ENCODE measurements at places on chromosomes 6 and 20.

GRCh38 chr20:21027569-21027968 is 78.6 kb downstream of the LINC00237 start:
- DNase-seq, result no peak

DNA sequence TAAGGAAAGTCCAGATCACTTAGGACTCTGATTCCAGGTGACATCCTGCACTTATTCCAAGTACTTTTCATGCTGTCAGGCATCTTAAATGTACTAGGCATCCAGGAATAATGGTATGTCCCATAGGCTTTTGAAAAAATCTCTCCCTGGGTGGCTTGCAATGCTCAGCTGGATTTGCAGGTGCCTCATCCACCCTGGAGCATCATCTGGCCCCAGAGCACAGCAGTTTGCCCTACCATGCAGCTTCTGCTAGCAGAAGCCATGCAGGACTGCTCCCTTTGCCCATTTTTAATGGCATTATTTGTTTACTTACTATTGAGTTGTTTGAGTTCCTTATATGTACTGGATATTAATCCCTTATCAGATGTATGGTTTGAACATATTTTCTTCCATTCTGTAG is 45.2 kb downstream of the DZANK1 start:
- DNase-seq, result no peak

DNA sequence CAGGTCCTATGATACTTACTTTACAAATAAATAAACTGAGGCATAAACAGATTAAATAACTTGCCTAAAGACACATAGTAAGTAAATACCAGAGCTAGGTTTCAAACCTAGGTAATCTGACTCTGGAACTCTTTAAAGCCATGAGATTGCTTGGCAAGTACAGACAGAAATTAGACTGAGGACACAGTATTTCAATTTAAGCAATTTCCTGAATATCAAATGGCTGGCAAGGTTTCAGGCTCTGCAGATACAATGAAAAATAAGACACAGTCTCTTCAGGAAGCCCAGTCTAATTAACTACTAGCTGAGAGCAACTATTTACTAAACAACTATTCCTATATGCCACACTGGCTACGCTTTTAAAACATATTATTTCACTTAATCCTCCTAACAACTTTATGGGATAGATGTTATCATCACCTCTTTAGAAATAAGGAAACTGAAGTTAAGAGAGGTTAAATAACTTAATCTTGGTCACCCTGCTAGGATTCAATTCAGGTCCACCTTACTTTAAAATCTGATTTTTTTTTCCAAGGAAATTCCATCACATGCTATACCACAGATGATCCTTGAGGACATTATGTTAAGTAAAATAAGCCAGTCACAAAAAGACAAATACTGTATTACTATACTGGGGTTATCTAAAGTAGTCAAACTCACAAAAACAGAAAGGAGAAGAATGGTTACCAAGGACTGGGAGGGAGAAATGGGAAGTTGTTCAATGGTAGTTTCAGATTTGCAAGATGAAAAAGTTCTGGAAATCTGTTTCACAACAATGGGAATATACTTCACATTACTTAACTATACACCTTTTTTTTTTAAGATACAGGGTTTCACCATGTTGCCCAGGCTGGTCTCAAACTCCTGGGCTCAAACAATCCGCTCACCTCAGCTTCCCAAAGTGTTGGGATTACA is 4.1 kb downstream of the TRPC4AP start:
- no peak for DNase-seq

- no peak for DNase-seq
These were observed 45.4 kb downstream of the PANK2 start for GRCh38 chr20:3934624-3935023.

- no peak for DNase-seq
These were observed 170.2 kb downstream of the CDKAL1 start for GRCh38 chr6:20704325-20705025.

DNA sequence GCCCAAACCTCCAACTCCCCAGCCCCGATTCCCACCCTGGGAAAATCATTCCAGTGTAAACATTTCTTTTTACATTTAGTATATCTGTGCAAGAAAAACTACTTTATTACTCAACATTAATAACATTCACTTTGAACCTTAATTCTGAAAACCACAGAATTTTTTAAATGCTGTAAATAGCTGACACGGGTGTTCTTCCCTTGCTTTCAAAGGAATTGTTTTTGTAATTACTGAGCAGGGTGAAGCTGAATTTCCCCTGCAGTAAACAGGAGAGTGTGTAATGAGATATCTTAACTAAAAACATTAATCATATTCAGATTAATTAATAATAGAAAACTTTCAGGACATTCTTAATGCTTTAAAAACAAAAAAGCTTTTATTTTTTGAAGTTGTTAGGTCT is 99.3 kb upstream of the CITED2 start:
- DNase-seq, result no peak

DNA sequence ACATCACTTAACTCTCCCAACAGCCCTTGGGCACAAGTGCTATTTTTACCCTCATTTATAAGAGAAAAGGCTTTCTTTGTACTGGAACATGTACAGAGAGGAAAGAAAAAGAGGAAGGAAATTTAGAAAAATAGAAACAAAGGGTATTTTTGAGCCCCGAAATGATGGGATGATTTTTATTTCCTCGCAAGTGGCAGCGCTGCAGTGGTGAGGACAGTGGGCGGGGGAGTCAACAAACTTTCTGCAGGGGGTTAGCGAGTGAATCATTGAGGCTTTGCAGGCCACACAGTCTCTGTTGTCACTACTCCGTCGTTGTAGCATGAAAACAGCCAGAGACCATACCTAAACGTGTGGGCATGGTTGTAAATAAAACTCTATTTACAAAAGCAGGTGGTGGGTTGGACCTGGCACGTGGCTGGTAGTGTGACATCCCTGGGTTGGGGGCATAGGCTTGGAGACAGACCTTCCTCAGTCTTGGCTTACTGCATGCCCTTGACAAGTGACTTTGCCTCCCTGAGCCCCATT is 25.5 kb upstream of the OCSTAMP start:
- DNase-seq, result no peak

DNA sequence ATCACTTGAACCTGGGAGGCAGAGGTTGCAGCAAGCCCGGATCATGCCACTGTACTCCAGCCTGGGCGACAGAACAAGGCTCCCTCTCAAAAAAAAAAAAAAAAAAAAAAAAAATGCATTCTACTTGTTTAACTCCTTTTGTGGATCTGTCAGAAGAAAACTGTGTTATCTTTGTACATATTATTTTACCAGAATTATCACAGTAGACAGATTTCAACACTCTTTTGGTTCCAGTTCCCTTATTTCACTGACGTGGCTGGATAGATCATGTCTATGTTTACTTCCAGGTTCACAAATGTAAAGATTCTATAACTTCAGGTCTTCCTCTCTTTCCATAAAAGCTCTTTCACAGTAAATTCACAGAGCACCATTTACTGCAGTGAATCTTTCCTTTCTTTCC is 18.4 kb downstream of the NUDT3 start:
- no peak for DNase-seq

DNA sequence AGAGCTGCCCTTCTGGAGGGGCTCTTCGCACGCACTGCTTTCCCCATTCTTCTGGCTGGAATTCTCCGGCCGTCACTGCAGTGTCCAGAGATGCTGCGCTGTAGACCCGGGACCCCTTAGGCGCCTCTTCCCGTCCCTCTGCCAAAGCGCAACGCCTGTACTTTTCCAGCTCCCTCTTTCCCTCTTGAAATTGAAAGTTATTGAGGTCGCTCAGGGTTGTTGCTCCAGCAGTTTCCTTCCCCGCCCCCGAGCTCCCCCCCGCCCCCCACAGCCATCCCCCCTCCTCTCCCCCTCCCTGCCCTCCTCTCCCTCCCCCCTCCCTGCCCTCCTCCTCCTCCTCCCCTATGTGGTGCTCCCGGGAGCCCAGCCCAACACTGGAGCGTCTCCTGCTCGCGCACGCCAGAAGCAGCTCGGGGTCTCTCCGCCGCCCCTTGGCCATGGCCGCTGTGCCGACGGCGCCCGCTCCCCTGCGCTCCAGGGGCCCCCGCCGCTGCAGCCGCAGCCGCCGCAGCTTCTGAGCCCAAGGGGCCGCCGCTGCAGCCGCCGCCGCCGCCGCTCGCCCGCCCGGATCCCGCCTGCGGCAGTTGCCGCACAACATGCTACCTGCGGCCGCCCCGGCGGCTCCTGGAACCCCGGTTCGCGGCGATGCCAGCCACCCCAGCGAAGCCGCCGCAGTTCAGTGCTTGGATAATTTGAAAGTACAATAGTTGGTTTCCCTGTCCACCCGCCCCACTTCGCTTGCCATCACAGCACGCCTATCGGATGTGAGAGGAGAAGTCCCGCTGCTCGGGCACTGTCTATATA is at the start of gene RSPO3:
RSPO3 (plus strand) TSS at position 374 of the 804 bp plus-strand sequence. CDS start 522 bp downstream, outside the sequence.
- no peak for DNase-seq

DNA sequence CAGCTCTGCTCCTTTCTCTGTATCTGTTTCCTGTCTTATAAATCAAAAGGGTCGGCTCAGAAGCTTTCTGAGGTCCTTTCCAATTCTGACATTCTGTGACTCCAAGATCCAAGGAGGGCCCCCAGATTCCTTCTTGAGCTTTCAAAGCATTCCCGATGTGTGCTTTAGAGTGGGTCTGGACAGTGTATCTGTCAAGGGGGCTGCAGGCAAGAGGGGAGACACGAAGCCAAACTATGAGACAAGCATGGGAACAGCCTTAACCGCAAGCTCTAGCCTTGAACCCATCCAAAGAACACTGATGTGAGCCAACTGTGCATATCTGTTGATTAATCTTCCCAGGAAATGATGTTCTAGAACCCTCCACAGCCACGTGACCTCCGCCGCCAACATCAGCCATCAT is 73.8 kb downstream of the TSHZ2 start:
- no peak for DNase-seq

DNA sequence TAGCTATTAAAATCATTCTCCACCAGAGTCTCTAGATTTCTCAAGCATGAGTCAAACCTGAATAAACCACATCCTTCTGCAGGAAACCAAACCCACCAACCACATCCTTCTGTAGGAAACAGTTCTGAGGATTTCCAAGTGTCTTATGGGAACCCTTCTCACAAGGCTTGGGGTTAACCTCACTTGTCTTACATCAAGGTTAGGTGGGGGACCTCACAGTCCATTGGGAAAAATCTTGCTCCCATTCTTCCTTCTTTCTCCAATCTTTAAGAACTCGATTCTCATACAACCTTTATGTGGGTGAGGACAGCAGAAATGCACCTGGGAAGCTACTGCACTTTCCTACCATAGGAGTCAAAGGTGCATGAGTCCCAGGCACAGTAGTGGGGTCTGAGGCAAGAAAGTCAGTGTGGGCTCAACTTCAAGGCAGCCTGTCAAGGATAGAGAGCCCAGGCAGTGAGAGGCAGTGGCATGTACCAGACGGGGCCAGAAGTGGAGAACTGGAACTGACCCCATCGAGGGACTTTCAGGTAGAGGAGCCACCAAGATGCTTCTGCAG is 114.5 kb downstream of the SLC22A3 start:
- no peak for DNase-seq

GRCh38 chr6:109339906-109340678 is 42.2 kb downstream of the CD164 start:
- DNase-seq, result no peak

DNA sequence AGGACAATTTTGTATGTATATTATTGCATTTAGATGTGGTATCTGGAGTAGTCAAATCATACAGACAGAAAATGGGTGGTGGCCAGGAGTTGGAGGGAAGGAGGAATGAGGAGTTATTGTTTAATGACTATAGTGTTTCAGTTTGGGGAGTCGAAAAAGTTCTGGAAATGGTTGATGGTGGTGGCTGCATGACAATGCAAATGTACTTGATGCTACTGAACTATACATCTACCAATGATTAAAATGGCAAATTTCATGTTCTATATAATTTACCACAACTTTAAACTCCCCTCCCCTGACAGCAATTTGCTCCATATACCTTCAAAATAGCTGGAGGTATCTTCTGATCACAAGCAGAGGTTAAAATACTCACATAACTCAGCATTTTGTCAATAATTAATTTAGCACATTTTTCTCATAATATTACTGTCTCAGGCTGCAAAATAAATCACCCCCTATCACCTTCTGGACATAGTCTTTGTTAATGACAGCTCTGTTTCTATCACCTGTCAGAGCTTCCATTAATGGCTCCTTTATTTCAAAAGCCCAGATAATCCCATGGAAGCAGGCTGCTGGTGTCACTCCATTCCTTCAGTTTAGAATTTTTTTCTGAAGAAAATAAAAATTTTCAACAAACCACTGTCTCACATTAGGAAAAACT is 25.7 kb upstream of the RHAG start:
- DNase-seq, result no peak

DNA sequence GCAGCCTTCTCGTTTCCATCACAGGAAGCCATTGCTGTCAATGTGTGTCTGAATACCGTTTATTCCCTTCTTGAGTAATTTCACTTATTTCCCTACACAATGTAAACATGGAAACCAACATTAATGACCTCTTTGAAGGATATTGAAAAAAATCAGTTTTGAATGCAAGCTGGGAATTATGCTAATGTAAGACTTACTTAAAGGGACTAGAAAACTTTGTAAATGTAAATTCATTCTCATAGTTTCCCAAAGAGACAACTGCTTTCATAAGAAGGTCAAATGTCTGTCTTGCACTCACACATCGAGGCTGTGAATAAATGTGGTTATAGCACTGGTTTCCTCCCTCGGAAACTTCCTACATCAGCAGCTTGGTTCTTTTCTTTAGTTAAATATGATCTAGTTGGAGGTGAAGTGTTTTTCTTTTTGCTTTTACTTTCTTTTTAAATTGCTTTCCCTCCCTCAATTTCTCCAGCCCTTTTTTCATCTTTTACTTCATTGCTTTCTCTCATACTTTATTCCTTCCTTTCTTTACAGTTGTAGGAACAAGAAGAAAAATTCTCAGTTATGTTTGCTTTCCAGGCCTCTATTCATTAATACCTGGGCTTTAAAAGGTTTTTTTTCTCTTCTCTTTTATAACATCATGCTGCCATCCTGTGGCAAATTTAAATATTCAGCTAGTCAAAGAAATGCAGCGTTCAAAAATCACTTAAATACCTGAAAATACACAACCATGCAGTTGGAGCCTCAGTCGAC is 108.3 kb downstream of the TNFAIP3 start:
- DNase-seq, result no peak

DNA sequence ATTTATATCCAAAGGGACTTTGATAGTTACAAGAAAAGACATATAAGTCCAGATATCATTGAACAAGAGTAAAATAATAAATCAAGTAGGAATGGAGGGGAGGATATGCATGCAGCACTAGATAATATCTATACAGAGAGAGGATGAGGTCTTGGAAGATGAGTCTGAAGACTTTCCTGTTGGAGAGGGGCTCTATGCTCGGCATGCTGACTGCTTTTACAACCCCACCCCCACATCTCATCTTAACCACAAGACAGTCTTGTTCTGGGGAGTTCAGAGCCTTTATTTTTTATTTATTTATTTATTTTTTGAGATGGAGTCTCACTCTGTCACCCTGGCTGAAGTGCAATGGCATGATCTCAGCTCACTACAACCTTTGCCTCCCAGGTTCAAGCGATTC is 48.4 kb upstream of the IER3 start:
- DNase-seq, result no peak

DNA sequence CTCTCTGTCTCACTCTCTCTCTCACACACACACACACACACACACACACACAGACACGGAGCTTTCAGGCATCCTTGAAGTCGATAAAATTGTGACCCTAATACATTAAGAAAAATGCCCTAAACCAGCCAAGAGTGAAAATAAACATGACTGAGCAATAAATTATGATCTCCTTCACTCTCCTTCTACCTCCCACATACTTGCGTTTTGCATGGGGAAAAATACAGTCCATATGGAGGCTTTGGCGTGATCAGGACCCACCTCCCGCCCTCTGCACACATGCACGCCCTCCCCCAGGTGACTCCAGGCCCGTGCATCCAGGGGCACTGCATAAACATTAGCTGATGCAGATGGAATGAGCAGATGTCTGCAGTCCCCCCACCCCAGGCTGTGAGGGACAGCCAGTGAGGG is 114.2 kb upstream of the JARID2 start:
- DNase-seq, result no peak

Measured in cortex of kidney (tissue), 1 donor.